ENCODE measurements at places on chromosomes 4 and X. TPM values are rescaled to one million over a fixed set of nuclear protein-coding genes. Genes with fewer than 3 reads are reported as not detected.

DNA sequence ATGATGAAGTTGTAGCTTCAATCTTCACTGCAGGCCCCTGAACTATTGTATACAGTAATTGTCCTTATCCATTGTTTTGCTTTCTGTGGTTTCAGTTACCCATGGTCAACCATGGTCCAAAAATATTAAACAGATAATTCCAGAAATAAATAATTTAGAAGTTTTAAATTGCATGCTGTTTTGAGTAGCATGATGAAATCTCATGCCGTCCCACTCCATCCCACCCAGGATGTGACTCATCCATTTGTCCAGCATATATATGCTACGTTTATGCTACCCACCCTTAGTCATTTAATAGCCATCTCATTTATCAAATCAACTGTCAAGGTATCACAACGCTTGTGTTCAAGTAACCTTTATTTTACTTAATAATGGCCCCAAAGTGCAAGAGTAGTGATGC is 34.5 kb downstream of the IQCM start:
- H3K27me3 ChIP-seq = no peaks in the 10 kb centered on the region
- H3K36me3 ChIP-seq = no peaks in the 10 kb centered on the region
- DNase-seq = no peak
- no peak overlapping the region for H3K4me3 ChIP-seq
- no peaks in the 10 kb centered on the region for H3K4me1 ChIP-seq

DNA sequence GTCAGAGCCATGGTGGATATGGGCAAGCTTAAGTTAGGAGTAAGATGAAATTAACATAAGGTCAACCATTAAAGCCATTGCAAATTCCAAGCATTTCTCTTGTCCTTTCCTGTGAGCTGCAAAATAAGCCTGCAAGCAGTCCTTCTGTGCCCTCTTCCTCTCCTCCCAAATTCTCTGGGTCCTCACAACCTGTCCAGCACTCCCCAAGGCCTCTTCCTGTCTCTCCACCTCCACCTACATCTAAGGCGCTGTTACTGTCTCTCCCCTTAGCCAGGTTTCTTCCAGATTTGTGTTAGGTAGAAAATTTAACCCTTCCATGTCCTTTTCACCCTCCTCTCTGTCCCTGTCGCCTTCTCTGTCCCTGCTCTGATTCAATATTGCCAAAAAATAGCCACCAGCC is 22.2 kb downstream of the ETDC start:
- H3K4me3 ChIP-seq = no peak overlapping the region
- no peaks in the 10 kb centered on the region for H3K27me3 ChIP-seq
- H3K36me3 ChIP-seq = no peaks in the 10 kb centered on the region
- H3K4me1 ChIP-seq = peaks cover 2% of the 10 kb centered on the region

Gene SMIM43
- total RNA-seq = not detected

- H3K27me3 ChIP-seq = no peaks in the 10 kb centered on the region
- DNase-seq = no peak
- no peaks in the 10 kb centered on the region for H3K36me3 ChIP-seq
- no peaks in the 10 kb centered on the region for H3K4me1 ChIP-seq
Observed at GRCh38 chr4:25843340-25844097, 19.3 kb downstream of the SEL1L3 start.

GRCh38 chr4:153156721-153157120 is 47.5 kb upstream of the TRIM2 start:
- H3K4me1 ChIP-seq = no peaks in the 10 kb centered on the region
- no peak overlapping the region for H3K27ac ChIP-seq
- H3K27me3 ChIP-seq = no peaks in the 10 kb centered on the region
- H3K36me3 ChIP-seq = no peaks in the 10 kb centered on the region

DNA sequence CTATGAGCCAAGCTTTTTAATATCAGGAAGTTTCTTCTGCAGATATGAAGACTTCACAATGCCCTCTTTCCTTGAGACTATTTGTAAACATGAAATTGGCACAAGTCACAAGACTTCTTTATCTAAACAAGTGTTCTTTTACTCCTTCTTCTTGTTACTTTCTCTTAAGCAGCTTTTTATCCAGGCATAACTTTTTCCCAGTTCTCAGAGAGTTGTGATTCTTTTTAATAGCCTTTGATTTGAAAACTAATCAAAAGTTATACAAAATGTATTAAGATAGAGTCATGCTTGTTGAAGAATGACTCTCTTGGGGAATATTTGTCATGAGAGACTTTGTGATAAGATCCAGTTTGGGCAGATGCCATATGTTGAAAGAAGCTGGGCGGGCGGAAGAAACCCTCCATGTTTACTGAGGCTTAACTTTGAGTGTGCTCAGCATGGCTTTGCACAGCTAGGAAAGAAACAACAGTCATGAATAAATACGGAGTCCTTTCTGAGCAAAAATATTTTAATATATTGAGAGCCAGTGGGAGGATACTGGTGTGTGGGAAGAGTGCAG is 39.3 kb downstream of the SYTL5 start:
- H3K36me3 ChIP-seq = no peaks in the 10 kb centered on the region
- H3K27ac ChIP-seq = no peak overlapping the region
- no peaks in the 10 kb centered on the region for H3K27me3 ChIP-seq
- no peak overlapping the region for H3K4me3 ChIP-seq
- no peak for DNase-seq

Gene SMR3B
- total RNA-seq = not detected

- H3K4me3 ChIP-seq = no peak overlapping the region
- no peak for DNase-seq
Observed at GRCh38 chrX:46461660-46462191, 83.5 kb downstream of the ZNF674 start.
